ENCODE measurements at places on chromosomes 16 and 17. TPM values are rescaled to one million over a fixed set of nuclear protein-coding genes. Genes with fewer than 3 reads are reported as not detected.

DNA sequence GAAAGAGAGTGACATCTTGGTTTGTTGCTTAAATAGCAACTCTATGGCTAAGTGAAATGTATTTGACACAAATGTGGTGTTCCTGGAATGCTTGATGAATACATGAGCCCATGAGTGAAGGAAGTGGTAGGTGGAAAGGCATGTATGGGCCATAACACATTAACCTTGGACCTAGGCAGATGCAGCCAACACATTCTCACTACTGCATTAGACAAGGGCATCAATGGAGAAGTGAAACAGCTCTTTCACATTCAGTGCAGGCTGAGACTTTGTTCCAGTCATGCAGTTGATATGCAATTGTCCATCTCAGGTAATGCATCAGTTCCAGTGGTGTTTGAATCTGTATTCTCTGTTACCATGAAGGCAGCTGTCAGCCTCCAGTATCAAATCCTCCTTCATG is 133.6 kb downstream of the HS3ST3B1 start:
- no peak for DNase-seq

GRCh38 chr17:76479515-76480060 is 12.2 kb downstream of the AANAT start:
- no peak for DNase-seq

DNA sequence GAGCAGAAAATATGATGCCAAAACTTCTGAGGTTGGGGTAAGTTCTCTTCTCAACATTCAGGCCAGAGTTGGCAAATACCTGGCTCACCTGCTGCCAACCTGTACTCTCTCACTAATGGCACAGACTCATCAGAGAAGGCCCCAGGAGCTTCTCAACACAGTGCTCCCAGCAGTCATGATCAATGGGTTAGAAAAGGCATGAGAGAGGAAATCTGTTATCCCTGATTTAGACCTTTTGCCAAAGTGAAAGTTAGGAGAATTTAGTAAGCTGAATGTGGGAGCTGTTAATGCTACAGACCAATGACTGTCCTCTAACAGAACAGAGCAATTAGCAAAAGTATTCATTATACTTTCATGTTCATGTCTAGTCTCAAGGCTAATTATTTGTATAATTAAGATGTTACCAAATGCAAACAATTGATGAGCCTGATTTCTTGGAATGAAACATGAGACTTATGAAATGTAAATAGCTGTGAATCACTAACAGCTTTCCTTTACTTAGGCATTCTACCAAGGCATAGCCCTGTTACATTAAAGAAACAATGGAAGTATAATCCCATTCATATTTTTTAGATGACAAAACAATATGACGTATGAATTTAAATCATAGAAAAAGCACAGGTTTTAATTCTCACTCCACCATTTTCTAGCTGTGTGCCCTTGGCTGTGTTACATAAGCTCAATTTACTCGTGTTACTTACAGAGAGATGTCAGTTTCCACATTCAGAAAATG is 68.7 kb upstream of the MARCHF10 start:
- DNase-seq: no peak

GRCh38 chr17:43979671-43980070 is 24.8 kb upstream of the NAGS start:
- DNase-seq: no peak

DNA sequence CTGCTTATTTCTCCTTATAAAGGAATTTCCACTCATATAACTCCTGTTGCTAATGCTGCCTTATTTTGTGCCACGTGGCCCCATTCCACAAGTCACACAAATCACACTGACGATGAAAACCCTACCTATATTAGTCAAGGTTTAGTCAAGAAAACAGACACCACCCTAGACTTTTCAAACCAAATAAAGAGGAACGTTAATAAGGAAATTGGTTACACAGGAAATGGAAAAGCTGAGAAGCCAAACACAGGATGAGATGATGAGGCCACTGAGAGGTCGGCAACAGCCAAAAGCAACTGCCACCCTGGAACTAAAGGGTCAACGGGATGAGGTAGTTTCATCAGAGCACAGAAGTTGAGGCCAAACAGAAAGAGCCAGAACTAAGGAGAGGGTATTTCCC is 47.3 kb upstream of the ALOX12 start:
- no peak for DNase-seq

- peak; percentile 87 for DNase-seq
Measured at GRCh38 chr17:67377488-67378453, 690 bp downstream of the PITPNC1 start.

DNA sequence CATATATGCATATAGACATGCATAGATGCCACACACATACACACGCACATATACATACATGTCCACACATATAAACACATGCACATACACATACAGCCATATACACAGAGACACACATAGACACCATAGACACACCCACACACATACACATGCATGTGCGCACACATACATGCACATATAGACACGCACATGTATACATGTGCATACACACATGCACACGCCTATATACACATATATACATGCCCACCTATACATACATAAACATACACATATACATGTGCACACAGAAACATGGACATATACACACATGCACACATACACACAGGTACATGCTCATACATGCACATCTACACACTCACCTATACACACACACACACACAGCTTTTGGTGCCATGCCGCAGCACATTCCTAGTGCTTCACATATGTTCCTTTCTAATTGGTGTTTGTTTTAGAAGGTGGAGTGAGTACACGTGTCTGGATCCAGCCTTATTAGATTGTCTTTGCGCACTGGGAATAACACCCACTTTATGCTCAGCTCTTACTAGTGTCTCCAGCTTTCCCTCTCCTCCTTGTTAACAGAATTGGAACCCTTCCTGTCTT is 198.0 kb downstream of the RPTOR start:
- no peak for DNase-seq

DNA sequence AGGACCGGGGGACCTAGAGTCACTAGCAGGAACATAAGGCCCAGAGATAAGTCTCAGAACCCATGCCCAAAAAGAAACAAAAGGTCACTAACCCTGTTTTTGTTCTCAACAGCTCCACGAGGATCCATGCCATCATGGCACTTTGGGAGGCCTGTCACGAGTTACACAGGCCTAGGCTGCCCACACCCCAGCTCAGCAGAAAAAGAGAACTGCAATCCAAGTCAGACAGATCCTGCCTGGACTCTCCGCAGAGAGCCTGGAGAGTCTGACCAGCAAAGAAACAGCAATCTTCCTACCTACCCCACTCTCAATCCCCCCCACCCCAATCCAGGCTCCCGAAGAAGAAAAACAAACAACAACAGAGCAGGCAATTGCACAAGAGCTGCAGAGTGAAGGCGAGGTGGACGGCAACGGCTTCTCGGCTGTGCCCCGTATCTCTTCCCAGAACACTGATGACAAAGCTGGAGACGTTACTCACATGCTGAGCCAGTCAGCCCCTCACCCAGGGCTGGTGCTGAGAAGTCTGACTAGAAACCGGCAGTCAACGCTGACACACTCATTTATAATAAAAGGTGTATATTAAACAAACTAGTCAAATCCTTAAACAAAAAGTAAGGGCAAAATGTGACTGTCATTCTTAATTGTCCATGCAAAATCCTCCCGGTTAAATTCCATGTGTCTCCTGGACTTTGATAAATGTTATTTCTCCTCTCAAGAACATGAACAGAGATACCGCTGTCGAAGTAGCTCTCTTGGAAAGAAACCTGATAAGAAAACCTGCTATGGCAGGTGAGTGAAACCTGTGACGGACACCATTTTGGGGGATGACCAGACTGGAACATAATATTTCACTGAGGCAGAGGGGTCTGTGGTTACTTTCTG is 89.3 kb downstream of the SMG6 start:
- DNase-seq: no peak

GRCh38 chr17:61361084-61361483 is 38.6 kb upstream of the TBX2 start:
- no peak for DNase-seq

- no peak for DNase-seq
Measured at GRCh38 chr17:46109603-46110189, 83.5 kb downstream of the KANSL1 start.

GRCh38 chr17:77319211-77320043 is 178.7 kb downstream of the SEC14L1 start:
- peak; percentile 93 for DNase-seq

DNA sequence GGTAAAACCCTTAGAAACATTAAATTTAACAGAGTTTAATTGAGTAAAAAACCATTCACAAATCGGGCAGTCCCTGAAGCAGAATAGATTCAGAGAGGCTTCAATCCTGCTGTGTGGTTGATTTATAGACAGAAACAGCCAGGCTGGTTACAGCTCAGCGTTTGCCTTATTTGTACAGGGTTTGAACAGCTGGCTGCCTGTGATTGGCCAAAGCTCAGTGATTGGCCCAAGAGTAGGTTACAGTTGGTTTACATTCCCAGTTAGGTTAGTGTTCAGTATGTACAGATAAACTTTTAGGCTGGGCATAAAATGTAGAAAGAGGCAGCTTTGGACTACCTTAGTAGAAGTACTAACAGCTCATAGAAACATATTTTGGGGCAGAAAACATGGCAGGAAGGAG is 210.4 kb upstream of the ELAC2 start:
- DNase-seq: no peak

DNA sequence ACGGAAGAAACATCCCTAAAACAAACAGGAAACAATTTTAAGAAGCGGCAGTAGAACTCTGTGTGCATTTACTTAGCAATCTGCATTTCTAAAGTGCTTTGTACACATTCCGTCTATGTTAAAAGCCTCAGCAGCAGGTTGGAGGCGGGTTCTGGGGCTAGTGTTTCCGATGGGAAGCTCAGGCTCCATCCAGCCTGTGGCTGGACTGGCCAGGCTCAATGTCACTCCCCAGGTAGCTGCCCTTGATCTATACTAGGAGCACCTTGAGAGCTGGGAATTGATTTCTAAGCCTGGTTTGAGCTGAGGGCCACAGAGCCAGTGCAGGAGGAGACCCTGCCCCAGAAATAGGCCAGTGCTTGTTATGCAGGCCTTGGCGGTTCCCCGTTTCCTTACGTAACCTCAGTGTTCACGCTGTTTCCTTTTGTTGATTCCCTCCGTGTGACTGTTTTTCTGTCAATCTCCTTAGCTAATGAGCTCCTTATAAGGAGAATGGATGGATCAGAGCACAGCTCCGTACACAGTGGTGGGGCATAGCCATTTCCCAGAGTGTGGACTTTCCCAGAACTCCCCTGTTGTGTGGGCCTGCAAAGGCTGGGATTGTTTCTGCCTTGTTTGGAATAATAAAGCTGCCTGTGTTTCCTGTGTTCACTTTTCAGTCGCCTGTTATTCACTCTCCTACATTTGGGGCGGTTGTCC is 21.4 kb downstream of the ADORA2B start:
- DNase-seq: no peak

GRCh38 chr17:67682196-67682595 is 35.5 kb upstream of the NOL11 start:
- no peak for DNase-seq

GRCh38 chr16:65249768-65250167 is 127.9 kb upstream of the CDH11 start:
- DNase-seq: peak; percentile 88

DNA sequence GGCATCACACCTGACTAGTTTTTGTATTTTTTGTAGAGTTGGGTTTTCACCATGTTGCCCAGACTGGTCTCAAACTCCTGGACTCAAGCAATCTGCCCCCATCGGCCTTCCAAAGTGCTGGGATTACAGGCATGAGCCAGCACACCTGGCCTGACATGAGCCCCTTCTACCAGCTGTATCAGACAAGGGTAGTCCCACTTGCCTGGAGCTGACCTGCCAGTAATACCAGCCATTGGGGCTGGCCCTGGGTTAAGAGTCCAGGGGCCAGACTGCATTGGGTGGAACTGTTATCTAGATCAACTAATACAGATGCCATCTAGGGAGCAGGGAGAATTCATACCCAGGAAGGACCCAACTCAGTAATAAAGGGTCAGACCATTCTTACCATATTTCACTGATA is 28.1 kb downstream of the WSB1 start:
- DNase-seq: no peak

DNA sequence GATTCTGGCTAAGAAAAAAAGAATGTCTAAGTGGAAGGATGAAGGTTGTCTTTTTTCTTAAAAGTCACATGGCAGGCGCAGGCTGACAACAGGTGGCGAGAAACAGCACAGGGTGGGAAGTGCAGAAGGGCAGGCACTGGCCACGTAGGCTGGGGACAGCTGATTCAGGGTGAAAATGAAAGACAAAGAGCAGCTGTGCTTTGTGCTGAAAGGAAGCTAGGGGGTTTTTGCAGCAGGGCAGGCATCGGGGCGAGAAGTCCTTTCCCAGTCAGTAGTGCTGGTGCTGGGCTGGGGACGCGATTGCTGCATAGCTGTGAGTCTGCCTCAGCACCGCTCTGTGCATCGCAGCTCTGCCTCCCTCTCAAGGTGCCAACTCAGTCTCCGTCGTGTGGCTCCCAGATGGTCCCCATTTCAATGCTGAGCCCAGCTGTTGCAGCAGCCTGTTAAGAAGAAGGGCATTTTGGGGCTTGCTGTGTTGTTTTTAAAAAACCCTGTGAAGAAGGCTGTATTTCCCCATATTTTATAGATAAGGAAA is 183.1 kb upstream of the CCL2 start:
- DNase-seq: no peak

DNA sequence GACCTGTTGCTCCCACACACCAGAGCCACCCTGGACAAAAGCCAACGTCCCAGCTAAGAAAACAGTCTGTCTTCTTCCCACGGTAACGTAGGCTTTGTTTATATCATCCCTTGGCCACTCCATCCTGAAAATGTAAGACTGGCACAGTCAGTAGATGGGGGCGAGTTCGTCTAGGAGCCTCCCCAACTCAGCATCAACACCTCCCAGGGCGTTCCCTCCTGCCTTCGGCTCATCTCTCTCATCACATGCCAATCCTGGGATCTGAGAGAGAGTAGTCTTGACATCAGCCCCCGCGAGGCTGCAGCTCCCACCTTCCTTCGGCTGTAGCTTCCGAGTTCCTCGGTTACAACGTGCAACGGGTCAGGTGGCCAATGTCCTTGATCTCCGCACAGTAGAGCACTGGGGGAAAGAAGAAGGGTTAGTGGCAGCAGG is 894 bp downstream of the RNF227 start:
- no peak for DNase-seq

- DNase-seq: no peak
Measured at GRCh38 chr17:77036136-77036840, 104.5 kb upstream of the SEC14L1 start.

GRCh38 chr17:72518753-72519597 is 398.2 kb downstream of the SOX9 start:
- no peak for DNase-seq

- no peak for DNase-seq
Measured at GRCh38 chr17:76011951-76012350, 11.3 kb downstream of the CDK3 start.

MYOCD gene
- 82.1 TPM for total RNA-seq

GLP2R gene
- 0.05 TPM for total RNA-seq

ZP2 gene
- total RNA-seq: not detected

SMIM22 gene
- total RNA-seq: not detected

TPSG1 gene
- not detected for total RNA-seq

C1QL1 gene
- total RNA-seq: 0.97 TPM

KRTAP2-3 gene
- total RNA-seq: not detected

PRCD gene
- total RNA-seq: 2.7 TPM

GLIS2 gene
- 31.4 TPM for total RNA-seq

MPP2 gene
- total RNA-seq: 13.8 TPM

C16orf54 gene
- 0.94 TPM for total RNA-seq

CCL22 gene
- total RNA-seq: not detected

TEKT1 gene
- total RNA-seq: not detected

PYDC1 gene
- not detected for total RNA-seq

Data from cardiac septum (tissue), 1 donor.